ENCODE measurements at places on chromosomes 6 and 20.

GRCh38 chr6:136969930-136970329 lies 47.8 kb downstream of the SLC35D3 start:
- DNase-seq: no peak

DNA sequence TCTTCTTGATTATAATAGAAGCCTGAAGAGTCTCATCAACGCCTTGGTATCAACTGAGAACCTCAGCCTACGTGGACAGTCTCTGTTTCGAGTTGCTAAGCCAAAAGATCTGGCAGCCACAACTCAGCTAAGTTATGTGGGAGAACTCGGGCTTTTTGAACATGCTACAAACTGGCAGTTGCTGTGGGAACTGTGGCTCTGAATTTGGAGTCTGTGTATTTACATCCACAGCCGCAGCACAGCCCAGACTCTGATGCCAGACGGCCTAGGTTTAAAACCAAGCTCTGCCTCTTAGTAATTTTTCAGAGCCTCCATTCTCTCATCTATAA lies 35.8 kb downstream of the RIPOR2 start:
- DNase-seq: no peak

DNA sequence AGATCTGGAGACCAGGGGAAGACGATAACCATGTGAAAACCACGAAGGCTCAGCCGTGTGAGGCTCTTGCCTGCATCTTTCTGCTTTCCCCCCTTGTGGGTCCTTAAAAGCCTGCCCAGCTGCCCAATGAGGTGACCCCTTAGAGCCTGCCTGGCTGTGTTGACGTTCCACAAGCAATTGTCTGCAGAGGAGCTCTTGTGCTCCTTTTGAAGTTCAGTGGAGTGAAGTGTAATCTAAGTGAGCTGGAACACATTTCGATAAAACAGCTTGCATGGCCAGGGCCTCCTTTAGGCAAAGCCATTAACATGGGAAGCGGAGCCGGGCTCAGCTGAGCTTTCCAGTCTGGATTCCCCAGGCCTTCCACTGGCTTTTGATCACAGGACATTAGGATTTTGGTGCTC lies 27.3 kb upstream of the TCP11 start:
- DNase-seq: no peak

DNA sequence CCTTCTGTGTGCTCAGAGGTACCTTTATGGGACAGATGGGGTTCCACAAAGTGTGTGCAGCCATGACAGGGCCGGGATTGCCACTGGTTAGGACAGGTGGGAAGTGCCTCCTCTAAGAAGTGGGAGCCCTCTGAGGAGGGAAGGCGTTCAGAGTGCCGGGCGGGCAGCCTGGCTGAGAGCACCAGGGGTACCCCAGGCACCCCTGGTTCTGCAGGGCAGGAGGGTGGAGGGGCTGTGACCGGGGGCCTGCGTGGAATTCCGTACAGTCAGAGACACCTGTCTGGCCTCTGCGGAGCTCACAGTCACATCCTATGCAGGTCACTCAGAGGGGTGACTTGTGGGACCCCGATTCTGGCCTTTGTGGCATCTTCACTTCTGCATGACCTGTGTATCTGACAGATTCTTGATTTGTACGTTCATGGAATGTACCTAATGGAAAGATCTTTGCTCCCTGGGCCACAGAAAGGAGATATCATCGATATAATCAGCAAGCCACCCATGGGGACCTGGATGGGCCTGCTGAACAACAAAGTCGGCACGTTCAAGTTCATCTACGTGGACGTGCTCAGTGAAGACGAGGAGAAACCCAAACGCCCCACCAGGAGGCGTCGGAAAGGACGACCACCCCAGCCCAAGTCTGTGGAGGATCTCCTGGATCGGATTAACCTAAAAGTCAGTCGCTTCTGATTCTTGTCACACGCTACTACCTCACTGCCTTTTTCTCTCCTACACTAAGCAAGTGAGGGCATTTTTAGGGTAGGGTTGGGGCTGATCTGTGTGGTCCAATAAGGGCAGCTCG lies 190.9 kb downstream of the SASH1 start:
- DNase-seq: no peak

- DNase-seq: no peak
Measured at GRCh38 chr6:113591896-113592827, 265.0 kb upstream of the MARCKS start.

GRCh38 chr6:84353459-84354423 lies 126.3 kb upstream of the CEP162 start:
- no peak for DNase-seq

- DNase-seq: no peak
Measured at GRCh38 chr20:20488388-20488787, 120.5 kb downstream of the INSM1 start.

DNA sequence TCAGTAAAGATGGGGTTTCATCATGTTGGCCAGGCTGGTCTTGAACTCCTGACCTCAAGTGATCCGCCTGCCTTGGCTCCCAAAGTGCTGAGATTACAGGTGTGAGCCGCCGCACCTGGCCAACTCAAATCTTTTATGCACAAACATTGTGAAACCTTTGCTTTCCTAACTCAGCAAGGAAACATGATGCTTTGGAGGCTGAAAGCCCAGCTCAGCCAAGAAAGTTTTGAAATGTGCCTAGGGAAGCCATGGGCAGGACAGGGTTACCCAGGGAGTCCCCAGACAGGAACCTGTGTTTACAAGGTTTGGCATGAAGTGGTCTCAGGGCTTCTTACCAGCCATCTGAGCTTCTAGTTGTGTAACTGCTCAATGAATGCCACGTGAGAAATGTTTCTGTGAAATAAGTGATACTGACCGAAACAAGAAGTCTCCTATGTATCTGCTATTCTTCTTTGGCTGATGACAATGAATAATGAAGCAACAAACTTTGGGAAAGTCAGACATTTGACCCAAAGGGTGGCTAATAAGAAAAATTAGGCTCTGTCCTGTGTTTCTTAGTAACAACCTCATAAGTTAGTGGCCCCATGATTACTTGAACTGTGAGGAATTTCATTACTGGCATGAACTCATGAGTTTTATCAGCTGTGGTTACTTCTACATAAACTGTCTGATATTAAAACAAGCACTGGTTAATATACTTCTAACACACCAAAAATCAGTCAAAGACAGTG lies 163.5 kb downstream of the KIF6 start:
- DNase-seq: no peak

DNA sequence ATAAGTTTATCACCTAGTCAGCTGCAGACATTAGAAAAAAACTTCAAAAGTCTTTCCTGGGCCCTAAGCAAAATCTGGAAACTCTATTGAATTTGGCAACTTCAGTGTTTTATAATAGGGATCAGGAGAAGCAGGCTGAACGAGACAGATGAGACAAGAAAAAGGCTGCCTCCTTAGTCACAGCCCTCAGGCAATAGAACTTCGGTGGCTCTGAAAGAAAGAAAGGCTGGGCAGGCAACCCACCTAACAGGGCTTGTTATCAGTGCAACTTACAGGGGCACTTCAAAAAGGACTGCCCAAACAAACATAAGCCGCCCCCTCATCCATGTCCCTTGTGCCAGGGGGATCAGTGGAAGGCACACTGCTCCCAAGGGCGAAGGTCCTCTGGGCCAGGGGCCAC lies 657.9 kb upstream of the HS3ST5 start:
- no peak for DNase-seq

DNA sequence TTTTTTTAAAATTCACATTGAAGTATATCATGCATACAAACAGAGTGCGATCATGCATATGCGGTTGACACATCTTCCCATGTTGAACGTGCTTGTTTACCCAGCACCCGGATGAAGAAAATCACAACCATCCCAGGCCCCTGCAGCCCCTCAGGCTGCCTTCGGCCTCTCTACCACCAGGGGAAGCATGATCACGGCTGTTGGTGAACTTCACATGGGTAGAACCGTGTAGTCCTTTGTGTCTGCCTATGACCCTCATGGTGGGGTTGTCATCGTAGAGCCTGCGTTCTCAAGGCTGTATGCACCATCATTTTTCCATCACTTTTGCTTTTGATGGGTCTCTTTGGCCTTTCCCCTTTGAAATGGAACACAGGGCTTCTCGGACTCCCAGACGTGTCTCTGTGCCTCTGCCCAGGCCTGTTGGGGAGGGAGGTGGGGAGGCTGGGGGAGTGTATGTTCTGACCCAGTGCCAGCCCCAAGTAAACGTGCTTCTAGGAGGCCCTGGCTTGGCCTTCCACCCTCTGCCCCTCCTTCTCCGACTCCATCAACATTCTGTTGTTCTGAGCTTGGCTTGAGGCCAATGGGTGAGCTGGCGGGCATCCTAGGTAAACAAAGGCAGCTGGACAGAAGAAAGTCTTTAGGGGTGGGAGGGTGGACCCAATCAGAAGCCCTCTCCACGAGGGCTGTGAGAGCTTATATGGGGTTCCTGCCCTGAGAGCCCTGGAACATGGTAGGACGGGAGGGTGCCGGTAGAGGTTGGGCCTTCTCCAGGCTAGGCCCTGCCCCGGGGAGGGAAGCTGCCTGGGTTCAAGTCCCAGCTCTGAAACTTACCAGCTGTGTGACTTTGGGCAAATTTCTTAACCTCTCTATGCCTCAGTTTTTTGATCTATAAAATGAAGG lies 39.7 kb downstream of the TGM2 start:
- DNase-seq: no peak

- no peak for DNase-seq
Measured at GRCh38 chr6:136236466-136237293, 13.4 kb downstream of the MTFR2 start.

GRCh38 chr6:143872201-143872600 lies 7.9 kb downstream of the ZC2HC1B start:
- no peak for DNase-seq

GRCh38 chr6:27503436-27504030 lies 30.6 kb upstream of the ZNF184 start:
- DNase-seq: peak; percentile 89

GRCh38 chr6:79602859-79603258 lies 28.3 kb upstream of the SH3BGRL2 start:
- DNase-seq: no peak

DNA sequence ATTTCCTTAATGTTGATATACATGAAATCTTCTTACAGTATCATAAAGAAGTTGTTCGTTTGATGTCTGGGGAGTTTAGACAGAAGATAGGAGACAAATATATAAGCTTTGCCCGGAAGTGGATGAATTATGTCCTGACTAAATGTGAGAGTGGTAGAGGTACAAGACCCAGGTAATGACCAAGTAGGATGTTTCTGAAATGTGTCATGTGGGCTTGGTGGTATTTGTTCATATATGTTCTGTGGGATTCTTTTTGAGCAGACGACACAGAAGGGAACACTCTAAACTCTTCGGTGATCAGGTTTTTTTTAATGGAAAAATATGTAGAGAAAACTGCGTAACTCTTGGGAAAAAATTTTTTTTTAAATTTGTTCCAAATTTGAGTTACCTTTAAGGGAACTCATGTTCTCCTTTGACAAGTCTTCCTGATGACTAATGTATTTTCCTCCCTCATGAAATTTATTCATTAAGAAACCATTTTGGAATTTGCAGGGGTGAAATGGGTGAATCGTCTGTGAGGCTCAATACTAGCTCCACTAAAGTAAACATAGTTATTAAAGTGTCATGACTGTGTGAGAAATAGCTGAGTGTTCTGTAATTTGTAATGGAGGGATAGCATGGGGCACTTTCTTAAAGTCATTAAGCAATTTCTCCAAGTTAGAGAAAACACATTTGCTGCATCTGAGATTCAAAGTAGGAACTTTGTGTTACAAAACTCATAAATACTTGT lies 100.6 kb downstream of the MAP3K4 start:
- no peak for DNase-seq

DNA sequence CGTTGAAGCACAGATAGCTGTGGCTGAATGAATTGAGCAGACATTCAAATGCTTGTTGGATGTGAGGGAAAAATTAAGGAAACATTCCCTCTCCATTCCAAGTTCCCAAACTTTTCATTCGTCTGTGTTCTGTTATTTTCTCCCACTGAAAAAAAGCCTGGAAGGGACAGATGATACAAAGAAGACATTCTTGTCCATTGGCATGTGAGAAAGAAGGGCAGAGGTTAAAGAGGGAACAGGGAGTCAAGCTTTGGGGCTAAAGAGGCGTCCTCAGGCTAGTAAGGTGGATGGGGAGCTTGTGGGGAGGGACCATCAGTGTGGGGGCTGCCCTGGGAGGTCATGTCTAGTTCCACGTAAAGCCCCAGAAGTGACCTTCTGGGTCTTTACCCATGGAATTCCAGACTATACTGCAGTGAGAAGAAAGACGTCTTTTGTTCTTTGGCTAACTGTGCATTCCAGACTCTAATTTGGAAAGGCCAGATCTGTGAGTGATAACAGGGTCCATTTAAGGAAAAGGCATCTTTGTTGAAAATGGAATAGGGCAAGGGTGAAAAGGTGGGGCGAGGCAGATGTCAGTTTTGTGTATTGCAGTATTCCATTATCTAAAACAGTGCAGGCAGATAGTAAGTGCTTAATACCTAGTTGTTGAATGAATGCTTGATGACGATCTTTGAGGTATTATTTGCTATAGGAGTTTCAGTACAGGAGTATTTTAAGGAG lies 117.5 kb downstream of the SOX4 start:
- DNase-seq: no peak

GRCh38 chr6:8750627-8751026 lies 315.3 kb upstream of the SLC35B3 start:
- no peak for DNase-seq

DNA sequence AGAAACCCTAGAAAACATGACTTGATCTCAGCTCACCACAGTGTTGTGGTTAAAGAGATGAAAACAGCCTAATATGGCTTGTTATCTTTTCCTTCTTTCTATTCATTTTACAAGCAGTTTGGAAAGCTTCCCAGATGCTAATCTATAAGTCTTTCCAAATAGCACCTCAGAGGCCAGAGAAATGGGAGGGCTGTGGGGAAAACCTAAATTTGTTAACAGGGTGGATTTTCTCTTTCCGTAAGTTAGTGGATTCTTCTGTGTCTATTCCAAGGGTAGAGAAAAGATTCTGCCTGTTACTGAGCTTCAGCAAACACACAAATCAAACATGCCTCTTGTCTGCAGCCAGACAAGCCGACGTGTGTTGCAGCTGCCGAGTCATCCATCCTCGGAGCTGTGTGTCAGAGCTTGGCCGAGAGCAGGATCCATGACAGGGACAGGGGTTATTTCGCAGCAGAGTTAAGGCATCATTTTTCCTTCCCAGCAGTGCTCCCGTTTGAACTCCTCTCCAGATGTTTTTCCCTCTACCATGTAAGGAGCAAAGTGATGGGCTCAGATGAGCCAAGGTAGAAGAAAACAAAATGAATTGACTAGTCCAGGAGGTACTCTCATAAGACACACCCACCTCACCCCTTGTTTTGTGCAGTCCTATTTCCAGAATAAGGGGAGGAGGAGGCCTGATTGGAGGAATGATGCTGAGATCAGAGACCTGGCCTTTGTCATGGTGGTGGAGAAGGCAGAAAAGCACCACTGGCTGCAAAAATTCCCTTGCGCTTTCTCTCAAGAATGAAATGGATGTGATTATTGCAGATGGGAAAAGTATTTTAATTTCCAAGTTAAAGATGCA lies 560.0 kb downstream of the C6orf118 start:
- no peak for DNase-seq

DNA sequence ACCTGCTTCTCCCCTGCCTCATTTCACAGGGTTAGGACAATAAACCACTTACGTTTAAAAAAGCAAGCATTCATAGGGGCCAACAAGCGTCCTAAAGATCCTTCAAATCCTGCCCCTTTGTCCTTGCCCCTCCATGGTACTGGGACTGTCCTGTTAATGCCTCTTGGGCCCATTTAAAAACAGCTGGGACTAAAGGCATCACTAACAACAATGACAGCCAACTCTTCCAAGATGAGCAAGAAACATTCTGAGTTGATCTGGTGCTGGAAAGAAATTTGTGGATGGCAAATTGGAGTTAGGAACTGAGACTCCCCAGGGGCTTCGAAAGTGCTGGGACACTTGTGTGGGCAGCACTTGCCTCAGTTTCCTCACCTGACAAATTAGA lies 93.4 kb downstream of the ZMYND8 start:
- no peak for DNase-seq

Measured in thymus (tissue), 14 donors.